ENCODE measurements at places on chromosomes 11 and 22.

GRCh38 chr11:78886616-78887015 is 312.0 kb upstream of the NARS2 start:
- no peak for DNase-seq

GRCh38 chr11:126197277-126197939 is 14.0 kb downstream of the RPUSD4 start:
- DNase-seq = no peak

DNA sequence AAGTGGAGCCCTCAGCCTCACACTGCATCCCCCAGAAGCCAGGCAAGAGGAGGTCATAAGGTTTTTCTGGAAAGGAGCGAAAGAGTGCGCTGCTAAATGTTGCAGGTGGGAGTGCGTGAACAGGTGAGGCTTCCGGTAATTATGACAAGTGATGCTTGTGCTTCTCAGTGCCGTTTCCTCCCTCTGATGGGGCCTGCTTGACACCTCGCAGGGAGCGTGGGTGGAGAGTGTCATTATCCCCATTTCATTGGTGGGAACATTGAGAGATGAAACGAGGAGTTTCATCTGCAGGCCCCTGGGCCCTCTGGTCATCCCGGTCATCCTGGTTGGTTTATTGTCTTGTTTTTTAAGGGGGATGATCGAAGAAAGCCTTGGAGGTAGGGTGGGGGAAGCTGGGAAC is 57.5 kb downstream of the BCR start:
- DNase-seq = no peak

GRCh38 chr11:95715777-95716241 is 73.8 kb downstream of the FAM76B start:
- DNase-seq = no peak

DNA sequence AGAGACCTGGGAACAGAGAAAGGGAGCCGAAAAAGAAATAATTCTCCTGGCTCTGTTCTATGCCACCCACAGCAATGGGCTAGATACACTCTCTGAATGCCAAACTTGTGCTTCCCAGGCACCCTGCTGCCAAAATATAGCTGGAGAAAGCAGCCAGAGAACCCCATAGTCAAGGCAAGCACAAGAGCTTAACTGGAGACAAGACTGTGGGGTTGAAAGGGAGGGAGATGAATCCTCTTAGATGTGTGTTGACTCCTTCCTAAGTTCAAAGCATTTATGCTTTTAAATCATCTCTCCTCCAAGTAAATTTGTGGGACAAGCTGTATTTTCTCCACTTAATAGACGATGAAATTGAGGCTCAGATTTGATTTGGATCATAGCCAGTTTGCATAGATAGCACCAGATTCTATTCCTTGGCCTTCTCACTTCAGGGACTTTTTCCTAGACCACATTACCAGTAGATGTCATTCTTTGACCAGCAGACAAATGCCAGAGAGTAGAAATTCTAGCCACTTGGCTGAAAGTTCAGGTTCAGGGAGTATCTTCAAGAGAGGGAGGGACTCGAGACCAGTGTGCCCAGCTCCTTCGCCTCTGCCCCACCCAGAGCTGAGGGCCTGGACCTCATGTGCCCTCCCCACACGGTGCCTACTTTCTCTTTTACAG is 16.5 kb upstream of the ETS1 start:
- no peak for DNase-seq

DNA sequence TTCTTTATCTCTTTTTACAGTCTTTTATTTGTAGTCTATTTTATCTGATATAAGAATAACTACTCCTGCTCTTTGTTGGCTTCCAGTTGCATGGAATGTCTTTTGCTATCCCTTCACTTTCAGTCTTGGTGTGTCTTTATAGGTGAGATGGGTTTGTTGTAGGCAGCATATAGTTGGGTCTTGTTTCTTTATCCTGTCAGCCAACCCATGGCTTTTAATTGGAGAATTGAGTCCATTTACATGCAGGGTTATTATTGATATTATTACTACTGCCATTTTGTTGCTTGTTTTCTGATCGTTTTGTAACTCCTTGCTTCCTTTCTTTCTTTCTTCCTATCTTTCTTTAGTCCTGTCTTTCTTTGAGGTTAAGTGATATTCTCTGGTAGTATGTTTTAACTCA is 11.9 kb upstream of the IL17RA start:
- DNase-seq = no peak

- no peak for DNase-seq
Observed at GRCh38 chr11:2237457-2238238, 32.7 kb downstream of the ASCL2 start.

- no peak for DNase-seq
Observed at GRCh38 chr11:69358398-69359020, 64.6 kb downstream of the MYEOV start.

GRCh38 chr11:132496341-132496740 is 1036.0 kb downstream of the OPCML start:
- no peak for DNase-seq

DNA sequence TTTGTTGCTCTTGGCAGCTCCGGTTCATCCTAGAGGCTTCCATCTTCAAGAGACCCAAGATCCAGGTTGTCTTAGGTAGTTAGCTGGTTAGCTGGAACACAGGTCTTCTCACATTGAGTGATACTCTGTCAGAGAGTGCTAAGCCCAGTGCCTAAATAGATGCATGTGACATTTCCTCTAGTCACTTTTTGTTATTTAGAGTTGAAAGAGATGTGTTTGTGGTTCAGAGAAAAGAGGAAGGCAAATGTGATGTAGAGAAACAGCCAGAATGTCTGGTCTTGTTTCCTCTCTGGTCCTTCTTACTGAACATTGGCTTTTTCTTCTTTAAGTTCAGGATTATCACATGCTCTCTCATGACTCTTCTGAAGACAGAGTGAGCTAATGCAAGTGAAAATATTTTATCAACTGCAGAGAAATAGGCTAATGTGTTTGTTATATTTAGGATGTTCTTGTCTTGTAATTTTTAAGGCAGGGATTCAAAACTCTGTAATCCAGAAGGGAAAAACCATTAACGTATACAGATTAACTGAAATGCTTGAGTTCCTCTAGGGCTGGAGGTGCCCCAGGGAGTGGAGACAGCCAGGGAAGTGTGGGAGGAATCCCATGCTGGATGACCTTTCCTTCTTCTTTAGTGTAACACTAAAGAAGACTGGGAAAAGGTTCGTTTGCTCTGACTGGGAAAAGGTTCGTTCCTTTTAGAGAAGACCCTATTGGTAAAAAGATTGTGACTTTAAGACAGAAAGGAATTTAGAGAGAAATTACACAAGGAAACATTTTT is 75.4 kb downstream of the SWAP70 start:
- DNase-seq = no peak
